ENCODE measurements at places on chromosomes 3 and 15.

- no peak for DNase-seq
Observed at GRCh38 chr15:68655686-68656437, 77.1 kb downstream of the CORO2B start.

DNA sequence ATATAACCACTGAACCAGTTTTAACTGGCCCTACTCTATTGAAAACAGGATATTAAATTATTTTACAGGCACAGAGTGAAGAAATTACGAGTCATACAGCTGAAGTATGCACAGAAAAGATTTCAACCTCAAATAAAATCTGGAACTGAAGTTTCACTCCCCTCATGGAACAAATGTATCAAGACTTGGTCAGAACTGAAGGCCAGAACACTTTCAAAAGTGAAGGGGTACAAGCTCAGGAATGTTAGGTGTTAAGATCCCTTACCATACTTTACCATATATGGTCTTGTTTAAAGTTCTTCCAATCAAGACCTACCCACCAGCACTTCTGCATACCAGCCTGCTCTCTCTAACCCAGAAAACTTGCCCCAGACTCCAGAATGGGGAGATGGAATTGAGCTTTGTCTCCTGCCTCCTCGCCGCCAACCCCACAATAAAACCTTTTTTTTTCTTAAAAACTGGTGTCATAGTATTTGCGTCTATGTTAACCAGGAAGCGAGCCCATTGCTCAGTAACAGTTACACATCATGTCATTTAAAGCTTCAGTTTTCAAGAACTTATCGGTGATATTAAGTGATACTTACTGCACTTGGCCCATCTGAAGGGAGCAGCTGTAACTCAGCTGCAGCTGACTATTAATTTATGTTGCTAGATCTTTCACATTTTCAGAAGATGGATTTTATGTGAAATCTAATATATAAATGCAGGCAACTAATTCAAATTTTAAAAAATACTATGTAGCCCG is 59.9 kb downstream of the OXSM start:
- DNase-seq = no peak

GRCh38 chr15:51768018-51768417 is 16.6 kb downstream of the TMOD2 start:
- no peak for DNase-seq

- DNase-seq = no peak
Observed at GRCh38 chr15:64691896-64692565, 83.4 kb downstream of the RBPMS2 start.

- no peak for DNase-seq
Observed at GRCh38 chr3:109899925-109900324, 562.6 kb upstream of the DPPA4 start.

- DNase-seq = no peak
Observed at GRCh38 chr3:106022913-106023312, 154.1 kb upstream of the CBLB start.

DNA sequence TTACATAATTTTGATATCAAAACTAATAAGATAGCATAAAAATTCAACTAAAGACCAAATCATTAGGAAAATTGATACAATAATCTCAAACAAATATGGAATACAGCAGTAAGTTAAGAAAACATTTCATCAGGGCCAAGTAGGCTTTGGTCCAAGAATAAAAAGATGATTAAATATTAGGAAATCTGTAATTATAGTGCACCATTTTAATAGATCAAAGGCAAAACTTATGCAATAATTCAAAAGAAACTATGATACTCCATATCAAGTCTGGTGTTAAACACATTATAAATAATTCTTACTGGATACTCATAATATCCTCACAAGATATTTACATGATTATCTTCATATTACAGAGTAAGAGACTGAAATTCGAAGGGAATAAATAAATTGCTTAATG is 51.2 kb downstream of the THRB start:
- DNase-seq = no peak

DNA sequence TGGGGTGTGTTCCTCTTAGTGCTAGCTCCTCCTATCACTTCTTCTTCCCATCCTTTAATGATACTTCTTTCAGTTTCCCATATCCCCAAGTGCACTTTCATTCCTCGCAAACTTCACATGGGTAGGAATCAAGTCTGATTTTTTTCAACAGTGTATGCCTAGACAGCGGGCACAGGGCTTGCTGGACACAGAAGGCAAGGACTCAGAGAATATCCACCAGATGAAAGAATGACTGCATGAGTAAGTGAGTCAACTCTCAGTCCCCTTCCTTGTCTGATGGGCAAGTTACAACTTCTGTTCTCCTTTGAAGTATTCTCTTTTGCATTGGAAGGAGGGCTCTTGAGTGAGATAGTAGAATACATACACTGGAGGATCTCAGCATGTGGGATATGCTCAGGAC is 3.1 kb upstream of the SQOR start:
- DNase-seq = no peak

GRCh38 chr3:159856590-159857104 is 132.0 kb upstream of the IL12A start:
- no peak for DNase-seq

- DNase-seq = no peak
Observed at GRCh38 chr3:170614214-170614966, 28.5 kb upstream of the SLC7A14 start.

GRCh38 chr15:41160639-41161315 is 44.7 kb upstream of the INO80 start:
- no peak for DNase-seq

DNA sequence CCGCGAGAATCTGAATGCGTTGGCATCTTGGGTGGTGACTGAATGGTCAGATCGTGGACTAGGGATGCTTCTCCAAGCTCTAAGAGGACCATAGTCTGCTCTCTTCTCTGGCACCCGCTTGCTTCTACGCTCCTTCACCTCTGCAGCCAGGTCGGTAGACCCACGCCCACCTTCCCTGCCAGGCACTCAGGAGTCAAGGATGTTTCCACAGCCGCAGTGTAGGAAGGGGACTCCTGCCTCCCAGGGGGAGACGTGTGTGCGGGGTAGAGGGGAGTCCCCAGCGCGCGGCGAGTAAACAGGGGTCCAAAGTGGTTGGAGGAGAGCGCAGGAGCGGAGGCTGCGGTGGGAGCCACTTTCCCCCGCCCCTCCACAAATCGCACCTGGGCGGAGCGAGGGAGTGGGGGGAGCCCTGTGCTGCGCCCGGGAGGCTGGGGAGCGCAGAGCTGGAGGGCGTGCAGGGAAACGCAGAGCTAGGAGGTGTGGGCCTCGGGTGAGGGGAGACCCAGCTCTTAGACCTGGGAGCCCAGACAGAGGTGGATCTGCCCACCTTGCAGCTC is 1.7 kb downstream of the LRRC3B start:
- DNase-seq = no peak

DNA sequence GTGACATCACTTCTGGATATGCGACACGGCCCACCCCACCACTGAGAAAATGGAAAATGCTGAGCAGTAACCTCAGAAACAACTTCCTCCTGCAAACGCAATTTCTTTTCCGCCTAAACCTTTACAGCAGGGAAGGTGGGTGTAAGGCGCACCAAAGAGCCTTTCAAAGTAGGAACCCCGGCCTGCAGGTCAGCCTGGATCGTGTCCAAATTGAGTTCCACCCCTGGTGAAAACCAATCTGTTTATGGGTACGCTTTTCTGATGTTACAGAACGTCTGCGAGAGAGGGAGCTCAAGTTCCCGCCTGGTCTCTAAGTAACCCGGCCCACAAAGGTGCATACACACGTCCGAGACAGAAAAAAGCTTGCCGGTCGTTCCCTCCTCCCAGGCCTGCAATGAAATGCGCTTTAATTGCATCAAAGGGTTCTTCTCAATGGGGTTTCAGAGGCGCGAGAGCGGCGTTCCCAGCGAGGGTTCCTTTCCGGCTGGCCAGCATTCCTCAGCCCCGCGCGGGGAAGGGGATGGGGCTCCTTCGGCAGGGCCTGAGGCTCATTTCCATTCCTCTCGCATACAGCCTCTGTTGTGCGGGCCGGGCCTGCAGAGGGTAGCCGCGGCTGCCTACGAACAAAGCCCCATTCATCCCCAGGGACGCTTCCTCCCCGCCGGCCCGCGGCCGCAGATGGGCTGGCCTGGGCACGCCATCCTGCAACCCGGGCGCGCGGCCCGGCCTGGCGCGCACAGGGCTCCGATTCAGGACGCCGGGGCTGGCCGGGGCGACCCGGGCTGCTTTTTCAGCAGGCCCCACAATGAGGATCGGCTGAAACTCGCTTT is 138.1 kb downstream of the TMCO5A start:
- DNase-seq = no peak

DNA sequence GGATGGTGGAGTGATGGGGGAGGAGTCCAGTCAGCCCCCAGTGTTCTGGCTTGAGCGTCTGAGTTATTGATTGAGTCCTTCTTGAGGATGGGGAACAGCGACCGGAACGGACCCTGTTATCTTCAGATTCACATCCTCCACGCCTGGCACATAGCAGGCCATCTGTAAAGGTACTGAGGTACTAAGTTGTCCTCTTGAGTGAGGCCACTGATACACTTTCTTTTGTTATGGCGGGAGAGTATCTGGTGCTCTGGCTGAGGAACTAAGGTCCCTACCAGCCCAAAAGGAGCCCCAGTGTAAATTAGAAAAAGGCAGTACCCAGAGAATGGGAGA is 16.7 kb upstream of the HRH1 start:
- no peak for DNase-seq

GRCh38 chr3:161794551-161794950 is 297.9 kb downstream of the OTOL1 start:
- no peak for DNase-seq

DNA sequence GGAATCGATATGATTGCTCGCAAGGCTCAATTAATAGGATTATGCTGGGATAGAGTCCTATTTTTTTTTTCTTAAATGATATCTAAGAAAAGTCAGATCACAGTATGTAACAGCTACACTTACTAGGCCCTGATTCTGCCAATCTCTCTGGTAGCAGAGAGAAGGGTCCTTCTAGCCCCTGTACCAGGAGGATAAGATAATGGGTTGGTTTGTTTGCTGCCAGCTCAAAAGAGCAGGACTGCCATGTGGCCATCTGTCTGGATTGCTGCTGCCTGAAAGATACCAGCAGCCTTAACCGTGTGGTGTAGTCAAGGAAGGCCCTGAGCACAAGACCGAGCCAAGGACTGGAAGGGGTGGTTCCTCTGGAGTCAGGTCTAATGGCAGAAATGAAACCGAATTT is 236.4 kb downstream of the KLF13 start:
- no peak for DNase-seq

DNA sequence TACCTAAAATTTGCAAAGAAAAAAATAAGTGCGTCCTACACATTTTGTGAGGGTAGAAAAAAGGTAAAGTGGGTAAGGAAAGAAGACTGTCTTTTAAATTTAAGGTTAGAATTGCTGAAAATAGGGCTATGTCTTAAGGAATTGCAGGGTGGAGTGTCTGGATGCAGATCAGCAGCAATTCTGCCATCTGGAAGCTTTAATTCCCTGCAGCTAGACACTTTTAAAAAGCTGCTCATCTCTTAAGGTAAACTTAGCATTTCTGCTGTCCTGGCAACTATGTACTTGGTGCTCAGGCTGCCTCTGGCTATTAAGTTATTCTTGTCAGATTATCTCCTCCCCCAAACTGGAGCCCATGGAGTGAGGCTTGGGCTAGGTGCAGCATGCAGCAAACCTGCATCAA is 420.2 kb downstream of the SI start:
- DNase-seq = no peak

DNA sequence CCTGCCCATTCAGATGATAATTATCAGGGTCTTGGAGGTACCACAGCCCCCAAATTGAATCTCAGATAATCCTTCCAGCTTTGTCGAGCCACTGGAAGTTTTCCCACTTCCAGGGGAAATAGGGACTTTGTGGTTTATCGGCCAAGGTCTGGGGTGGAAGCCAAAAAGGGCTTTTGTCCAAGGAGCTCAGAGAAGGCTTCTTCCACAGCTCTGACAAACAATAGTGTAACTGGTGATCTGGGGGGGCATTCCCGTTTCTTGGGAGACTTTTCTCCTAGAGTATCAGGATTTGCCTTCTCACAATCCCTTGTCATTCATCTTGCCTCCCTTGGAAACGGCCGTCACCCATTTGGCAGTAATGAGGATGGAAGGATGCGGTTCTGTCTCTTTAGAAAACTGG is 18.4 kb downstream of the SRGAP3 start:
- no peak for DNase-seq

- no peak for DNase-seq
Observed at GRCh38 chr15:83571820-83572707, 81.9 kb upstream of the ADAMTSL3 start.

DNA sequence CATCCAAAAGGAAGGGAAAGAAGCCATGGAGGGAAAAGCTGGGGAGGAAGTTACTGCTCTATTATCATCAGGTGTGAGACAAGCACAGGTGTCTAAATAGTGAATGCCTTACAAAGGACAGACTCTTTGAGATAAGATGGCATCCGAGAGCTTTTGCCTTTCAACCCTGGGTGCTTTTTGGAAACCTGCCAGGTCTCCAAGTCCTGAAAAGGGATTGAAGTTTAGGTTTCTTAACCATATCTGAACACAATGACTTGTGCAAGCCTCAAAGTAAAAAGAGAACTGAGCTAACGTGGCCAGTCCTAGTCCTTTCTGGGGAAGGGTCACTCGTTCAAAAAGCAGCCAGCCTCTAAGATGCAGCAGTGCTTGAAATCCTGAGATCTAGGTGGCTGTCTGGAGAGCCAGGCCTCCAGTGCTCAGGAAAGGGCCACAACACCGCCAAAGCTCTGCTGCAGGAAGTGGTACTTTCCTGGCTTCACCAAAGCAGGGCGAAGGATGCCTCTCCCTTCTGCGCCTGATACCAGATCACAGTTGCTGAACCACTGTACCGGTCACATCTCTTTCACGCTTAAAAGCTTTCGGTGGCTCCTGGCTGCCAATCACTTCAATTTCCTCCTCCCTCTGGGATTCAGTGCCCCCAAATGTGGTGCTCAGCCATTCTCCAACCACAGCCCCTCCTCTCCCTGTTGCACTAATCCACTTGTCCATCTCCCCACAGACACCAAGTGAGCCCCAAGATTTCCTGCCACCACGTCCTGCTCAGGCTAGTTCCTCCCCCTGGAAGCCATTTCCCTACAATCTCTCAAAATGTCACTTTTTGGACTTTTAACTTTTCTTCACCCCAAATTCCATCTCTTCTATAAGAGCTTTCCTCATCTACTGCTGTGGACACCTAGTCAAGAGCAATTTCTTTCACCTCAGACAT is 104.1 kb upstream of the LPP start:
- peak; percentile 38 for DNase-seq

DNA sequence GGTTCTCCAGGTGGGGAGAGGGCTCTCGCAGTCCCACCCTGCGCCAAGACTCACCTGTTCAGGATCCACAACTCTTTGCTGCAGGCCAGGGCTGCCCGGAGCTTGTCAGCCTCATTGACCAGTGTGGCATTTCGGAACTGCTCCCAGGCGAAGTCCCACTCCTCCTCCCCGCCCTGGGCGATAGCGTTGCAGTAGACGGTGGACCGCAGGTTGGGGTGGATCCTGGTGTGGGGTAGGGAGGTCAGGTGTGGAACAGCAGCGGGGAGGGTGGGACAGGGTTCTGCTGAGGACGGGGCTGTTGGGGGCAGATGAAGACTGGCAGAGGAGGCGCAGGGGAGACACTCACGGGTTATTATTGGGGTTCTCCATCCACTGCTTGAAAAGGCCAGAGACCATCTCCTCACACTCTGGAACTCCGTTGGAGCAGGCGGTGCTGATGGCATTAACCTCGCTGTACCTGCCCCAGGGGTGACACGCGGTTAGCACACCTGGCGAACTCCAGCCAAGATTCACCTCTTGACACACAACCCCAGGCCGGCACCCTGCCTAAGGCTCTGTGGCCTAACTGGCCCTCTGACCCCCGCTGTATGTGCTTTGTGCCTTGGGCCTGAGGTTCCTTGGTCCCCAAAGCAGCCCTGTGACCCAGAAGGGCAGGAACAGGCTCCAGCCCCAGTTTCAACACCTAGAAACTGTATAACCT is 16.1 kb downstream of the MESP2 start:
- DNase-seq = no peak
